ENCODE measurements at places on chromosomes 11 and 22.

DNA sequence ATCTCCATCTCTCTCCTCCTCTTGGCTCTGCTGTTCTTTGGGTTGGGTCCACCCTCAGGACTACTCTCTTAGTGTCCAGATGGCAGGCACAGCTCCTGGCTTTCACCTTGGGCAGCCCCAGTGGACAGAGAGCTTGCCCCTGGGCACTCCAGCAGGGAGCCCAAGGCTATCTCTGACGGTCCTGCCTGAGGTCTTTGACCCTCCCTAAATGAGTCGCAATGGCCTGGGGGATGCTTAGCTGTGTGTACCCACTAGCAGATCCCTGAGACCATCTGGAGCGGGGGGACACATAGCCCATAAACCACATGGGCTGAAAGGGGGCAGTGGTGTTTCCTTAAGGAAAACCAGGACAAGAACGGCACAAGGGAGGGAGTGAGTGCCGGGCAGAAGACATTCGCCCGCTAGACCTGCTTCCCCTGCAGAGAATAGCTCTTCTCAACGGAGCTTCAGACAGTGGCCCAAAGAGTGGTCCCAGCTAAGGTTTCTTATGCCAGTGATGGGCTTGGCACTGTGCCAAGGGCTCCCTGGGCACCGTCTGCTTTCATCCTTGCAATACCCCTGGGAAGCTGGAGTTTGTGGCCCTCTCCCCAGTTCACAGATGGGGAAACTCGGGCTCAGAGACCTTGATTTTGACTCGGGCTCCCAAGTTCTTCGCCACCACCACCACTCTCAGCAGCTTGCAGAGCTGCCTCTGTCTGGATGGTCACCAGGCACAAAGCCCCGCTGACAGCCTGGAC is 53.9 kb upstream of the ANO1 start:
- no peak for DNase-seq

GRCh38 chr11:21427726-21428125 is 758.3 kb downstream of the NELL1 start:
- DNase-seq: no peak

DNA sequence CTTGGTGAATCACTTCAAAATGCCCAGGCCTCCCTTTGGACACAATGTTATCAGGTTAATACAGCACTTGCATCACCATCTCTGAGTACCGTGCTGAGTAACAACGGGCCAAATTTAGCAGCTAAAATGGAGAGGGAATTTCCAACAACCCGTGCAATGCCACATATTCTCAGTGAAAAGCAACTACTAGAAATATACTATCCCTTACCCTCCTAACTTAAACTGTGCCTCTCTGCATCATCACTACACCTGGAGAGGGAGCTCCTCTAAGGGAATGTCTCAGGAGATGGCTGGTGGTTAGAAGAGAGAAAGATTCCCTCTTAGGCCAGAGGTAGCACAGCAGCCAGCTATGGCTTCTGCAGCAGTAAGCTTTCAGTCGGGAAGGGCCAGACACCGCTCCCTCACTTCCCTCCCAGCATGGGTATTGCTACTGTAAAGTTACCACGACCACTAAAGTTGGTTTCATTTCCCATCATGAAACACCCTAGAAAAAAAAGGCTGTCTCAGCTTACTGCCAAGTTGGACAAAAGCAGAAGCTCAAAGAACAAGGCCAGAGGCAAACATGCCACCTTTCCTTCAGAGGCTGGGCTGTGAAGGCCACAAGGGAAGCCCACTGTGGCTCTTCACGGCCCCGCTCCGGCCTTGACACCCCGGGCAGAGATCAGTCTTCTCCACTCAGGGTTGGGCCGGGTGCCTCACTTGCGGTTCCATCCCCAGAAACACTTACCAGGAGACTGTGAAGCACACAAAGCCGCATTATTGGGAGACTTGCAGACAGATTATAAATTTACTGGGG is 3.9 kb downstream of the MAML2 start:
- DNase-seq: peak; percentile 24

DNA sequence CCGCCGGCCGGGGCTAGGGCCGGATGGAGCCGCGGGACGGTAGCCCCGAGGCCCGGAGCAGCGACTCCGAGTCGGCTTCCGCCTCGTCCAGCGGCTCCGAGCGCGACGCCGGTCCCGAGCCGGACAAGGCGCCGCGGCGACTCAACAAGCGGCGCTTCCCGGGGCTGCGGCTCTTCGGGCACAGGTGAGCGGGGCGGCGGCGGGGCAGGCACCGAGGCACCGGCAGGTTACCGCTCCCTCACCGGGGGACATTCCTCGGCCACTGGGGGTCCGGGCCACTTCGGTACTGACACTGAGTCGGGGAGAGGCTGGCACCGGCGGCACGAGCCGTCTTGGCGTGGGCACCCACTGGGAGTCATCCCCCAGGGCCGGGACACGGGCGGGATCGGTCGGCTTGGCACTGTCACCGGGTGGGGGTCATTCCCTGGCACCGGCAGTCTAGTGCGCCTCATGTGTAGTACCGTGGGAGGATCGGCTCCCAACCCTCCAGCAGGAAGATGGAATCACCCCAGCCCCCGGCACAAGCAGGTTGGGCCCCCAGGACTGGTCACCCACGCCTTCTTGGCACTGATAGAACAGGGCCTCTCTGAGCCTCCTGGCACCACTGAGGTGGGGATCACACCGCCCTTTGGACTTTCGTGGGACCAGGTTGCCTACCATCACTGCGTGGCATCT is 511 bp downstream of the DGKZ start:
- DNase-seq: no peak

DNA sequence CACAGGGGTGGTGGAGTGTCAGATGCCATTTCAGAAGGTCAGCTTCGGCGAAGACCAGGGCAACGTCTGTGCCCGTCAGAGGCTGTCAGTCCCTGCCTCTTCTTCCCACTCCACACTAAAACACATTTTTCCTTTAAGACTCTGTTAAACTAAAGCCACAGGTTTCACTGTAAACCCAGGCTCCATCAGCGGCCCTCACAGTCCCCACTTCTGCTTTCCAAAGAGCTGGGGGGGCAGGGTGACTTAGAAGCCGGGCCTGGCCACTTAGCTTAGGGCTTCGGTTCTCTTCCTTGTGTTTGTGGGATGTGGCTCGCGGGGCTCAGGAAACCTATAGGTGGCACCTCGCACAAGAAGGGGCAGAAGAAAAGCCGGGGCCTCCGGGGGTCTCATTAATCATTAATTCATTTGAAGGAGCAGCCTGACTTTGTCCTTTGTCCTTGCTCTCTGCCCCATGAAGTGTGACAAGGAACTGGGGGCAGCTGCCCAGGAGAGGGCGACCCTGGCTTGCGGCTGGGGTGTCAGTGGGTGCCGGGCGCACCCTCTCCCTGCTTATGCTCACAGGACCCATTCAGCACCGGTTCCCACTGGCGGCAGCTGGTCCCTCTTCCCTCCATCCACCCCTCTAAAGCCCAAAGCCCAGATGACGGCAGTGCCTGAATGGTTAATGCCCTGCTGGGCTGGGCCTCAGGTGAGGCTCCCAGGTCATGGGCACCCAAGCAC is 4.1 kb downstream of the SLC25A45 start:
- no peak for DNase-seq

DNA sequence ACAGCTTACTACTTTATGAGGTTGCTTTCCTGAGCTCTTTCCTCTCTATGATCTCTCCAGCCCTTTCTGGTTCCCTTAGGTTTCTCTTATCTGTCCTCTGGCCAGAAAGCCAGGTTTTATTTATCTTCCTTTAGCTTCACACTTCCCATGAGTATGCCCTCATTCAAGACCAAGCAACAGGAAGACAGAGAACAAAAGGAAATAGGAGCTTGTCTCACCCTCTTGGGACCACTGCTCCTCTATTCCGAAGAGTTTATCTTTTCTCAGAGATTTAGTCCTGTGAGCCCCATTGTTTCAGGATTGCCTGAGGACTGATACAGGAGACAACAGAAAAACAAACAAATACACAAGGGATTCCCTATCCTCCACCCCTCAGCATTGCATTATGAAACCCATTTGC is 62.4 kb upstream of the CCDC179 start:
- DNase-seq: no peak

- no peak for DNase-seq
Observed at GRCh38 chr11:127616158-127616557, 615.6 kb upstream of the KIRREL3 start.

DNA sequence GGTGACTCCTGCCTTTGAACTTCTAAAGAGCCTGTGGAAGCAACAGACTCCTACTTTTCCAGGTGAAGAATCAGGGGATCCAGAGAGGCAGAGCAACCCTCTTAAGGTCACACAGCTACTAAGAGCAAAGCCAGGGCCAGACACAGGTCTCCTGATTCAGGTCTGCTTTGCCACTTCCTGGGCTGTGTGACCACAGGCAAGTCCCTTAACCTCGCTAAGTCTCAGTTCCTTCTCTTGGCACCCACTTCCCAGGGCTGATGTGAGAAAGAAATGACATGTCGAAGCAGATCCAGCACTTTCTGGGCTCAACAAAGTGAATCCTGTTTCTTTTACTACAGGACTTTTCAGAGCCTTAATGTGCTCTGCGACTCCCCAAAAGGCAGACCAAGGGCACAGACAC is 30.2 kb downstream of the UQCR10 start:
- no peak for DNase-seq

DNA sequence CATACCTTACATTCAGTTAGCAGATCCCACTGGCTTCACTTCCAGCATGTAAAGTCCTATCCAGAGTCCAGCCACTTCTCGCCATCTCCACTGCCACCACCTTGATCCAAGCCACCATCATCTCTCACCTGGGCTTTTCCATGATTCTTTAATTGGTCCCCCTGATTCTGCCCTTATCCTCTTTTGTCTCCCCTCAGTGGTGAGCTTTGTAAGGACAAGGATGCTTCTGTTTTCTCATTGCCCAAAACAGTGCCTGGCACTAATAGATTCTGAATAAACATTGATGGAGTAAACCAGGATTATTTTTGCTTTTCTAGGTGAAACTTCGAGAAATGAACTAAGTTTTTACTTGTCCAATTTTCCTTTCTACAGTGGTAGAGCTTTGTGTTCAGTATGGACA is 4.4 kb downstream of the POLA2 start:
- no peak for DNase-seq

- peak; percentile 81 for DNase-seq
Observed at GRCh38 chr22:37244114-37244921, at the start of gene RAC2. RAC2 (minus strand) TSS chr22:37244269; CDS start chr22:37244148, 121 bp downstream.

DNA sequence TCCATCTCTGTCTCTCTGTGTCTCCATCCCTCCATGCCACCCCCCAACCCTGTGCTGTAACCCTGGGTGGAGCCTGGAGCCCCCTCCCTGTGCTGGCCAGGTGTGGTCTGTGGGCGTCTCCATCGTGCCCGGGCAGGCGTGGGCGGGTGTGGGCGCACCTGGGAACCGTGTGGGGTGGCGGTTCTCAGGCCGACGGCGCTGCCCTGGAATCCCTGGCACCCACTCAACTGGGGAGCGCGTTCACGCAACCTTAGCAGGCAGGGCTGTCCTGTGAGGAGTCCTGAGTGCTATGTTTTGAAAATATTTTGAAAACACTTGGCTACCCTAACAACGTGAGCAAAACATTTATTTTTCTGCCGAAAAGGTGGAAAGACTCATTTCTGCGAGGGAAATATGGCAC is 4.7 kb downstream of the TNNT3 start:
- DNase-seq: no peak

DNA sequence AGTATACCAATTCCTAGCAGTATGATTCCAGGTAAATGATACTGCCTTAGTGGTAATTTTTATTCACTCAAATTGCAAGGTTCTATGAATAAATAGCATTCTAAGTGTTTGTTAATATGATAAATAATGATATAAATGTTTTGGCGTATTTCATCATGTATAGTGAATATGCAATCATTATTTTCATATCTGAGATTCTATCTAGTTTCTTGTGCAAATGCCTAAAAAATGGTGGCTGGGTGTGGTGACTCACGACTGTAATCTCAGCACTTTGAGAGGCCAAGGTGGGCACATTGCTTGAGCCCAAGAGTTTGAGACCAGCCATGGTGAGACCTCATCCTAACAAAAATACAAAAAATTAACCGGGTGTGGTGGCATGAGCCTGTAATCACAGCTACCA is 13.9 kb downstream of the HIPK3 start:
- no peak for DNase-seq

GRCh38 chr22:44091021-44091721 is 67.1 kb downstream of the PARVB start:
- peak; percentile 8 for DNase-seq

GRCh38 chr22:23850136-23850611 is 7.5 kb upstream of the SLC2A11 start:
- no peak for DNase-seq

DNA sequence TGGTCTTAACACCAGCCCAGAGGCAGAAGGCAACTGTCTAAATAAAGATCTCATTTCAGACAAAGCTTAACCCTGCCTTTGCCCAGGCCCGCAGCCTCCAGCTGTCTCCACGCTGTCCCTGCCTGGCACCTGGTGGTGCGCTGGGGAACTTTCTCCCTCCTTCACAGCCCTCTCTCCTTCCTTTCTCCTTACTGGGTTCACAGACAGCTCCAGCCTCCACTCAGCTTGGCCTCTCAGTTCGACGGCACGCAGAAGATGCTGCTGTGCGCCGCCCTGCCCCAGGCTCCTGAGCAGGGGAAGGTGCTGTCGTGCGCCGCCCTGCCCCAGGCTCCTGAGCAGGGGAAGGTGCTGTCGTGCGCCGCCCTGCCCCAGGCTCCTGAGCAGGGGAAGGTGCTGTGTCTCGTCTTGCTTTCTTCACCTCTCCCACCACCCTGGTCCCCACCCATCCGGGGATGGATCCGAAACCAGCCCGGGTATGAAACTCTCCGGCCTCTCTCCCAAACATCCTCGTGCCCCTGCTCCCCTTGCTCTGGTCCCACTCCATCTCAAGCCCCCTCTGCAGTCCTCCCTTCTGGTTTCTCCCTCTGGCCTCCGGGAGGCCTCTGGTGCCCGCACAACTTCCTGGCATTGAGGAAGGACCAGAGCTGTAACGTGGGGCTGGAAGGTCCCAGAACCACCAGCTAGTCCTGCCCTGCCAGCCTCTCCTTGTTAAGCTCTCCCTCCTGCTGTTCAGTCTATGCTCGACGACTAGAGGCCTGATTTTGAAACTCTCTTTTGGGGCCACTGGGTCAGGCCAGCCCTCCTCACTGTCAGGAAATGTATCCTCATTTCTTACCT is 22.9 kb upstream of the JAM3 start:
- no peak for DNase-seq

GRCh38 chr22:41146573-41146972 is 54.2 kb downstream of the EP300 start:
- no peak for DNase-seq

GRCh38 chr11:72525466-72525865 is 91.1 kb upstream of the CLPB start:
- DNase-seq: no peak

GRCh38 chr11:1148752-1149180 is 9.0 kb upstream of the MUC5AC start:
- no peak for DNase-seq

- DNase-seq: no peak
Observed at GRCh38 chr11:2387266-2387987, 10.3 kb downstream of the CD81 start.

DNA sequence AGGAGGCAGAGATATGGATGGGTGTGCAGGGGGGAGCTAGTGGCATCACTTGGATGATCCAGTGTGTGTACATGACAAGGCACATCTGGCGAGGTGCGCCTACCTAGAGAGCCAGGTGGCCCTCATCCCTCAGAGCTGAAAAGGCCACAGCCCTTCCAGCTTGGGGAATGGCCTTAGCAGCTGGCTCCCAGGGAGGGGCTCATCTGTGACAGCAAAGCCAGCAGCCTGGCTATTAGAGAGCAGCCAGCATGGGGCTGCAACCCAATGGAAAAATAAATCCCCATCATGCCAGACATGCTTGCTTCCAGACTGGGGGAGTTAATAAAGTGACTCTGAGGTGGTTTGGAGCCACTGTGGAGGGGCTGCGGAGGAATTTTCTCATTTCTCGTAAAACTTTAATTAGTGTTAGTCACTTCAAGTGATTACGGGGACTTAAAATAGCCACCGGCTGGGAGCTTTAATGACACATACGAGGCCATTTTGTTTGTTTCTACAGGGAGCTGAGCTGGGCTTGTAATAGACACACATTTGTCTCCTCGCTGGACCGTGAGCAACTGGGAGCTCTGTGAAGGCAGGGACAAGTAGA is 111.2 kb upstream of the ALX4 start:
- DNase-seq: no peak

Data from T-cell (primary cell).